Activated CD8-positive, alpha-beta memory T cell treated with anti-CD3 and anti-CD28 coated beads, Interleukin-2, amount 10 ng/mL, durations not matched to agents 7 days and 5 days (primary cell): ENCODE measurements at places on chromosomes 7 and 10. TPM values are rescaled to one million over a fixed set of nuclear protein-coding genes. Genes with fewer than 3 reads are reported as not detected.

DNA sequence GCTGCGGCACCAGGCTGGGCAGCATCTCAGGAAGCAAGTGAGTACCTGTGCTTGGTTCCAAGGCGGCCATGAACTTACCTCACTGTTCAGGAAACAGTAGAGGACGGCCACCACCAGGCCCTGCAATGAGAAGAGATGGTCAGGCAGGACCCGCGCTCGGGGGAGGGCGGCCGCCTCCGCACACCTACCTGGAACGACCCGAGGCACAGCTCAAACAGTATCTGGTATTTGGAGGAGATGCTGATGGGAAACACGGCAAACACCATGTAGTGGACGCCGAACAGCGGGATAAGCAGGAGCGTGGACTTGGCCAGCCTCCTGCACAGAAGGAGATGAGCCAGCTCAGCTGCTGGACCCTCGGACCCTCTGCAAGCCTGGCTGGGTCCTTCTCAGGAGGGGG lies 112.9 kb downstream of the VIPR2 start:
- no peaks in the 10 kb centered on the region for H3K36me3 ChIP-seq
- H3K27ac ChIP-seq: no peak overlapping the region
- no peaks in the 10 kb centered on the region for H3K4me1 ChIP-seq
- H3K4me3 ChIP-seq: no peak overlapping the region

DNA sequence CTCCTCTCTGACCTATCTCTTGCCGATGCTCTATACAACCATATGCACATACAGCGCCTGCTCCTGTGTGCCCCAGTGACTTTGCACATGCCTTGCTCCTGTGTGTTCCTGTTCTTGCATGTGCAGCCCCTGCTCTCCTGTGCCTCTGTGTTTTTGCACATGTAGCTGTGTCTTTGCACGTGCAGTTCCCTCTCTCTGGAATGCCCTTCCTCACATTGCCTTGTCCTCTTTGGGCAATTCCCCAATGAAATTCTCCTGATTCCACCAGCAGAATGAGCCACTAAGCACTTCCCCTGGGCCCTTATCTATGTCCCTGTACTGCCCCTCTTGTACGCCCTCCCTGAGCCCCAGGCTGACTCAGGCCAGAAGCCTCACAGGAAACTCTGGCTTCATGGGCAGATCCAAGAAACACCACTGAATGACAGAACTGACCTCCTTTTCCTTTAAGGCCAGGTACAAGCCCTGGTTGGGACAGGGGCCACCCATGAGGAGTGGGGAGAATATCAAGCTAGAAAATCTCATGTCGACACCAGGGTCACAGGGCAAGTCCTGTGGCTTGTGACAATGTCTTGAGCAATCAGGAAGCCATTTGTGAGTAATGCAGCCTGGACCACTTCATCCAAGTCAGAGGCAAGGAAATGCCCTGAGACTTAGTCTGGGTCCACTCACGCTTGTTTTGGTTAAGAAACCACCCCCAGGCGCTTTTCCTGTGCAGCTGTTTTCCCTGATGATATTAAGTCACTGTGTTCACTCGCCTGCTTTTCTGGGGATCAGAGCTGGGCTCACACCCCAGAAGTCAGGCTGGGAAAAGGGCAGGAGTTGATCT lies 1.9 kb upstream of the ARHGAP22 start:
- no peaks in the 10 kb centered on the region for H3K36me3 ChIP-seq
- peak; percentile 26 for DNase-seq
- peaks cover 37% of the 10 kb centered on the region for H3K27me3 ChIP-seq
- H3K4me1 ChIP-seq: peaks cover 2% of the 10 kb centered on the region

The ANXA8 gene
- 1.3 TPM for total RNA-seq

- H3K4me3 ChIP-seq: no peak overlapping the region
- no peak for DNase-seq
- H3K36me3 ChIP-seq: peaks cover 2% of the 10 kb centered on the region
- no peak overlapping the region for H3K27ac ChIP-seq
- H3K4me1 ChIP-seq: peaks cover 5% of the 10 kb centered on the region
These were observed 18.3 kb downstream of the C7orf25 start for GRCh38 chr7:42893346-42894240.

The OPALIN gene
- not detected for total RNA-seq

GRCh38 chr10:15189133-15189885 lies 20.8 kb upstream of the NMT2 start:
- H3K36me3 ChIP-seq: no peaks in the 10 kb centered on the region
- no peaks in the 10 kb centered on the region for H3K27me3 ChIP-seq
- no peak for DNase-seq
- peaks cover 18% of the 10 kb centered on the region for H3K4me1 ChIP-seq

- H3K27me3 ChIP-seq: peaks cover 41% of the 10 kb centered on the region
- no peak overlapping the region for H3K4me3 ChIP-seq
- no peaks in the 10 kb centered on the region for H3K36me3 ChIP-seq
- no peaks in the 10 kb centered on the region for H3K4me1 ChIP-seq
- no peak overlapping the region for H3K27ac ChIP-seq
These were observed 30.8 kb downstream of the RAPGEF5 start for GRCh38 chr7:22326181-22326580.

GRCh38 chr7:152006336-152006735 lies 19.1 kb upstream of the GALNT11 start:
- no peaks in the 10 kb centered on the region for H3K4me1 ChIP-seq
- no peak overlapping the region for H3K27ac ChIP-seq
- no peak for DNase-seq

DNA sequence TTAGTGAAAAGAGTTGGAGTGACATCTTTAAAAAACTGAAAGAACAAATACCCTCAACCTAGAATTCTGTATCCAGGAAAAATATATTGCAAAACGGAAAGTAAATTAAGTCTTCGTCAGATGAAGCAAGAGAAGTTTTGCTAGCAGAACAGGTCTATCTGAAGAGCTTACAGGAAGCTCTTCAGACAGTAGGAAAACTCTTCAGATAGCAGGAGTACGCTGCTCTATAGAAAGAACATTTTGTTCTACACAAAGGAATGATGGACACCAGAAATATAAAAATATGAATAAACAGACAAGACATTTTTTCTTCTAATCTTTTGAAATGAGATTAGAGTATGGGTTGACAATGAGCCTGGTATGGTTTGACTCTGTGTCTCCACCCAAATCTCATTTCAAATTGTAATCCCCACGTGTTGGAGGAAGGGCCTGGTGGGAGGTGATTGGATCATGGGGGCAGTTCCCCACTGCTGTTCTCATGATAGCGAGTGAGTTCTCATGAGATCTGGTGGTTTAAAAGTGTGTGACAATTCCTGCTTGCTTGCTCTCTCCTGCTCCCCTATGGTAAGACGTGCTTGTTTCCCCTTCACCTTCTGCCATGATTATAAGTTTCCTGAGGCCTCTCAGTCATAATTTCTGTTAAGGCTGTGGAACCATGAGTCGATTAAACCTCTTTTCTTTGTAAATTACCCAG lies 567.3 kb downstream of the AUTS2 start:
- no peak overlapping the region for H3K4me3 ChIP-seq
- no peaks in the 10 kb centered on the region for H3K4me1 ChIP-seq
- peaks cover 12% of the 10 kb centered on the region for H3K27me3 ChIP-seq
- no peak overlapping the region for H3K27ac ChIP-seq
- no peaks in the 10 kb centered on the region for H3K36me3 ChIP-seq

DNA sequence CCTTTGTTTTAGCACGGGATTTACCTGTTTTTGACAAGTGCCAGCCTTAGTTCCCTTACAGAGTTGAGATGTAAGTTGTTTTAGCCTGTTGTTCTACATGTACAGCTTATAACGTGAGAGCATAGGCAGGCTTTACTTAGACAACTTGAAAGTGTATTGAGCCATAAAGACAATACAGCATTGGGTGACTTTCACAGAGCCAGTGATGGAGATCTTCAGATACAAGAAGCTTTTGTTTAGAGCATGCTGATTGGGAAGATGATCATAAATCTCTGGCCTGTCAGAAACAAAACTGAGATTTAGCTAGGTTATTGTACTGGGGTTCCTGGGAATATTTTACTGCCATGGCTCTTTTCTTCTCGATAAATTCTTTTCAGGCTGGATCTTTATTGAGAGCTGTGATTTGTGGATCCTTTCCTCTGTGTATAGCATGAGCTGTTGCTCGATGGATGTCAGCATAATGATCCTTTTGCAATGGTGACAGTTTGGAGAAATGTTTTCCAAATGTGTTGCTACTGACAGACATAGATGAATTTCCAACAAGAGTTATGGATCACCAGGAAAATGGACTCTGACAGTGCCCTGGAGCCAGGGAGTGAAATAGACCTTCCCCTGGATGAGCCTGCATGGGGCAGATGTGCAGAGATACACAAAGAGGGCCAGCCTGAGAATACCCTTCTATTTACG lies 30.2 kb downstream of the LHFPL3 start:
- no peak for DNase-seq
- H3K36me3 ChIP-seq: no peaks in the 10 kb centered on the region
- no peaks in the 10 kb centered on the region for H3K27me3 ChIP-seq
- H3K4me3 ChIP-seq: no peak overlapping the region
- no peak overlapping the region for H3K27ac ChIP-seq
- H3K4me1 ChIP-seq: no peaks in the 10 kb centered on the region

DNA sequence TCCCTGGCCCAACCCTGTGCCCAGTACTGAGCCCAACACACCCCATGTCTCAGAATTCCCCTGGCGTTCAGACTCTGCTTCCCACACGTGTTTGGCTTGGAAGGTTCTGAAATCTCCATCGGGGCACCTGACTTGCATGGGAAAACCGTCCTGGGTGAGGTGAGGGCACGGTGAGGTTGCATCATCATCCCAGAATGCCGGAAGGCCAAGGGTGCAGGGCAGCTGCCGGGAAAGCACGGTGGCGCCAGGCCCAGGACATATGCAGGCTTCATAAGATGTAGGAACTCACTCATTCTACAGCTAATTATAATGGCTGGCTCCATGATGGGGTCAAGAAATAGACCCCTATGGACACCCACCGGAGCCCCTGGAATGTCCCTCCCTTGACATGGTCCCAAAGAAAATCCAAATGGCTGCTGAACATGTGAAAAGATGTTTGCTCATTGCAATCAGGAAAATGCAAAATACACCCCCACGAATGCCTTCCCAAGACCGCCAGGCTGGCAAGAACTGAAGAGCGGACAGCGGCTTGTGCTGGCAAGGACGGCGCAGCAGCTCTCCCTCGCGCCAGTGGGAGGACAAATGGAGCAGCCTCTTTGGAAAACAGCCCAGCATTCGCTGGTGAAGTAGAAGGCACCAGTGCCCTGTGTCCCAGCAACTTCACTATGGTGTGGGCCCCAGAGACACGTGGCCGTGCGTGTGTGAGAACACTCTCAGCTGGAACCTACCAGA lies 2.3 kb downstream of the KNDC1 start:
- no peak for DNase-seq
- no peaks in the 10 kb centered on the region for H3K36me3 ChIP-seq
- H3K27ac ChIP-seq: no peak overlapping the region
- H3K4me1 ChIP-seq: no peaks in the 10 kb centered on the region
- H3K4me3 ChIP-seq: no peak overlapping the region

The C1QL3 gene
- total RNA-seq: not detected

The FAM13C gene
- total RNA-seq: not detected

DNA sequence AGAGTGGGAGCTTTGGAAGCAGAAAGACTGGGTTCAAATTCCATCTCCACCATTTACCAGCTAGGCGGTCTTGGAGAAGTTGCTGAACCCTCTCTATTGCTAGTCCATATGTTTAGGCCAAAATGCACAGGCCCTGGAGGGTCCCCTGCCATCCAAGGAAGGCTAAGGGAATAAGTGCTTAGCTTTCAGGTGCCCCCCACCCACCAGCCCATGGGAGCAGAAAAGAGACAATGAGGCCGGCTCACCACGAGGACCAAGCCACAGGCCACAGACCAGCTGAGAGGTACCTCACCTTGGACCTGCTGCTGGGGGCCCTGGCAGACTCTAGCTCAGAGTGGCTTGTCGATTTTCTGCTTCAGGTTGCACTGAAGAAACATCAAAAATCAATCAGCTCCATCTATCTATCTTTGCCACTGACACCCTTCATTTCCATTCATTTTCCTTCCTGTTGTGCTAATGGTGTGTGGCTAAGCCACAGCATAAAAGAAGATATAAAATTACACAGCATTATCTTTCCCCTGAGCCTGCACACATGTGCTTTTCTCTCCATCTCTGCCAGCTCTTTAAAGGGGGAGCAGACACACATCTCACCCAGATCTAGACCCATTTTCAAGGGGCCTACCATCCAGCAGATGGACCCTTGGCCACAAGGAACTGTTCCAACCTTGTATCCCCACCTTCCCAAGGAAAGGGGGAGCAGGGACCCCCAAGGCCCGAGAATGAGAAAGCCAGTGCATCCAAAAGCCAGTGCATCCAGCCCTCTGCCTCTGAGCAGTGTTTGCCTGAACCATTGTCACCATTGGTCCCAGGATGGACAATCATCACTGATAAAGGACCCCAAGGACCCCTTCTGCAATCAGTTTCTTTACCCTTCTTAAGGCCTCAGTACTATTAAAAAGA lies 65.4 kb downstream of the GRID1 start:
- no peak overlapping the region for H3K4me3 ChIP-seq
- no peaks in the 10 kb centered on the region for H3K36me3 ChIP-seq

The WIPF3 gene
- not detected for total RNA-seq
